ENCODE measurements at places on chromosomes 13 and 19. TPM values are rescaled to one million over a fixed set of nuclear protein-coding genes. Genes with fewer than 3 reads are reported as not detected.

The GPR108 gene
- total RNA-seq: 59.5 TPM

The STAP2 gene
- total RNA-seq: 63.9 TPM

The C19orf18 gene
- 0.25 TPM for total RNA-seq

The IL12RB1 gene
- 0.31 TPM for total RNA-seq

The ZNF30 gene
- 4.8 TPM for total RNA-seq

The RASGRP4 gene
- total RNA-seq: not detected

The ZIC5 gene
- not detected for total RNA-seq

The TMEM238 gene
- total RNA-seq: not detected

The UTP14C gene
- 6.8 TPM for total RNA-seq
